ENCODE measurements at places on chromosomes 3 and 15.

GRCh38 chr3:69888040-69888942, 111.2 kb upstream of the SAMMSON start:
- no peak for DNase-seq

- no peak for DNase-seq
Observed at GRCh38 chr3:194673761-194674160, 1.8 kb upstream of the LSG1 start.

DNA sequence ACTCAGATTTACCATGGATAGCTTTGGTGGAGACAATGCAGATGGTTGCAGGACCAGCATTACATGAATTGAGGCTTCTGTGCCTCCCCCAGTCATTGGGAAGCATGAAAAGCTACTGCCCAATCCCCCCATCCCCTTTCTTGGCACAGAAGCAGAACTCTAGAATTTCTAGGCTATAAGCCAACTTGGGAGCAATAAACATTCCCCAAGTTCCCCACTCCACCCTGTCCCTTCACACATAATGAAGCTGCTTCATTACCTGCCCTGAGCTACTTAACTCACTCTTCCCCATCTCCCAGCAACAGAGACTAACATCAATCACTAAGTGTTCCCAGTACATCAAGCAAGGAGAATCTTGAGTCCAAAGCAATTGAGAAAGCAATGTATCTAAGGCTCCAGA, 164.5 kb downstream of the RORA start:
- DNase-seq = no peak

DNA sequence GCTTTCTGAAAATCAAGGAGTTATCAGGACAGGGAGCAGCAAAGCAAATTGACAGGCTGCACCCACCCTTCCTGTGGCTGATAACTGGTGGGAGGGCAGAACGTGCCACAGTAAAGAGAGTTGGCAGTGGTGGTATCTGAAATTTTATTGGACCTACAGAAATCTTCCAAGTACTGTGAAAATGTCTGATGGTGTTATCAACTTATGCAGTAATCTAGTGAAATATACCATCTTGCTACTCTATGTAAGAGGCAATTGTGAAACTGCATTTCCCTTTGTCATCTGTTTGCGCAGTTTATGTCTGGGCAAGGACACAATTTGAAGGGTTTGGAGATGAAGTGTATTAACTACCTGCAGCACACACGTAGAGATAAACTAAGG, 1.5 kb downstream of the PLCL2 start:
- peak; percentile 63 for DNase-seq

GRCh38 chr15:91549581-91549980, 303.9 kb upstream of the SLCO3A1 start:
- peak; percentile 18 for DNase-seq

- DNase-seq = no peak
Observed at GRCh38 chr15:77393471-77393840, 26.4 kb downstream of the PEAK1 start.

- no peak for DNase-seq
Observed at GRCh38 chr3:32009101-32009500, 27.6 kb downstream of the ZNF860 start.

DNA sequence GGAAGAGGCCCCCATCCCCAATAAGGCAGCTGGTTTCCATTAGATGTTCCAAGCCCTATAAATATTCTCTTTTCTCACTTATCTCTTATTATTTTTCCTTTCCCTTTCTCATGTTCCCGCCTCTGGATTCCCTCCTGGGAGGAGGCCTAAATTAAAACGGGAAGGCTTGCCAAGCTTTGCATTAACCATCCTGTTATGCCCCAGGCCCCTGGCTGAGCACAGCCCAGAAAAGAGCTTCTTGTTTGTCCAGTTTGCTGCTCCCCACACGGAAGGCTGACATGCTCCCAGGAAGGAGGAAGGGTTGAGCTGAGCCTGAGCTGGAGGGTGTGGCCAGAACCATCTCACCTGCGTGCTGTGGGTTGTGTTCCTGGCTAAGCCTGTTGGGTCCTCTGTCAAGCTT, 63.1 kb upstream of the BOC start:
- no peak for DNase-seq

DNA sequence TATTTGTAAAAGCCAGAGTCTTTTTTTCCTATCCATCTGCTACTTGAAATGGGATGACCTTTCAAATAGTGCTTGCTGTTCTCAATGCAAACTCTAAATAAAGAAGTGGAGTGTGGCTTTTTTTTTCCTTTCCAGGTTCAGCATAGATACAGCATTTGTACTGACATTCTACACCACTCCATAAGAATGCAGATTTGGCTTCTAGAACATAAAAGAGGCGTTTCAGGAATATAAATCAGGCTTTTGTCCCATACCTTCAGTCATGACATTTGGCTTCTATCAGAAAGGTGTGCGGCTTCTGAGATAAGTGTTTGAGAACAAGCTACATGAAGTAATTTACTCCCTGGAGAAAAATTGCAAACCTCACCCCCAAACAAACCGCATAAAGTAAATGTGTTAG, 553.1 kb downstream of the FHIT start:
- DNase-seq = no peak

DNA sequence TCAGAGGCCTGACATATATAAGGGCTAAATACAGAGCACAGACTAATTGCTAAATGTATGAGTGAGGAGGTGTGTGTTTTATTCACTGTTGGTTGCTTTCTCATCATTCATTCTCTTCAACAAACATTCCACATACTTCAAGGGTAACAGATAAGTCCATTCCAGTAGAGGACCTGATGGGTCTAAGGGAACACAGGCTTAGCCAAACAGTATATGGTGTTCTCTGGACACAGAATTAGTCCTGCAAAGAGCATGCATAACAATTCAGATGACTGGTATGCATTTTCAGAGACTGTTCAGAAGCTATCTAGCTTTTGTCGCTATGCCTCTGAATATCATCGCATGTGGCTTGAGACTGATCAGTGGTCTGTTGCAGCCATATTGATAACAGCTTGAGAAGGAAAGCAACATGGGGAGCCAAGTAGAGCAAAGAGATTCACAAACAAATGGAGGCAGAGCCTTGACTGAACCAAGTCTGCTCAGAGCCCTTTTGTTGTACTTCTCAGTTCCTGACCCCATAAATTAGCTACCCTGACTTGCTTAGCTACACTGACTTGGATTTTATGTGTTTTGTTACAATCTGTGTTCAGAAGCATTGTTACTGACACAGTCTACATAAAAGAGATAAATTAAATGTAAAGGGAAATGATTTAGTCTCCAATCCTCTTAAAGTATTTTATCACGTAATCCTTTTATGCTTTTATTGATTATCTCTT, 1178.7 kb downstream of the ROBO1 start:
- no peak for DNase-seq

DNA sequence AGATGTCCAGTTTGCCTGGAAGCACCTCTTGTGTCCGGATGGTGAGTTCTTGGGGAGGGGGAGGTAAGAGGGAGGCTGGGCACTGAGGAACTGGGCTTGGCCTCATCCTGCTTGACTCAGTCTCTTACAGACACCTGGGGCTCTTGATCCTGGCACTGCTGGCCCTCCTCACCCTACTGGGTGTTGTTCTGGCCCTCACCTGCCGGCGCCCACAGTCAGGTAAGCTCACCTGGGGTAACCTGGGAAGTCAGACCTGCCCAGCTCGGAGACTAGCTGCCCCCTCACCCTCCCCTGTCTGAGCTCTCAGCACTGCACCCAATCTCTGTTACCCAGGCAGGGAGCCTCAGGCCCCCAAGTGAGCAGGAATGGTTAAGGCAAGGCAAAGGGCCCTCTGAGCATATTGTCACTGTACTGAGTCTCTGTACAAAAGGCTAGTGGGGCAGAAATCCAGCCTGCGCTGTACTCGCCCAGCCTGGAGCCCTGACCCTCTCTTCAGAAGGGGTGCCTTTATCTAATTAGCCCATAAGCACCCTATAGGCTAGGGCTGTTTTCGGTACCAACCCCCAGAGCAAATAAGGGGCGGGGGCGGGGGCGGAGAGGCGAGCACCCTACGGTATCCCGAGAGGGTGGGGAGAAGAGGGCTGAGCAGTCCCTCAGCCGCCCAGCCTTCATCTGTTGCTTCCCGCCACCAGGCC, 2.2 kb upstream of the IL17RC start:
- no peak for DNase-seq

GRCh38 chr3:197554196-197554561, 1.6 kb downstream of the BDH1 start:
- no peak for DNase-seq

DNA sequence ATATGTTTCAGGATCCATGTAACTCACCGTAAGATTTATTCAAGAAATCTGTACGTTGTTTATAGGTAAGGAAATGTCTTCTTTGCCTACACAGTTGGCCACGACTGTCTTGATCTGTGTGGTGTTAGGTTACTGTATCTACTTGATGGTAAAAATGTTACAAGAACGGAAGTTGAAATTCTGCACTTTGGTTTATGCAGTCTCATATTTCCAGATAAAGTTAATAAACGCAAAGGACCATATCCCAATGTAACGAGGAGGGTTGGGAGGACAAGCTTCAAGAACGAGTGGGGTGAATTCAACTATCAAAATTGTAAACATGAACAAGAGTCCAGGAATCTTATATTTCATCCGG, 1.0 kb downstream of the USF3 start:
- no peak for DNase-seq

DNA sequence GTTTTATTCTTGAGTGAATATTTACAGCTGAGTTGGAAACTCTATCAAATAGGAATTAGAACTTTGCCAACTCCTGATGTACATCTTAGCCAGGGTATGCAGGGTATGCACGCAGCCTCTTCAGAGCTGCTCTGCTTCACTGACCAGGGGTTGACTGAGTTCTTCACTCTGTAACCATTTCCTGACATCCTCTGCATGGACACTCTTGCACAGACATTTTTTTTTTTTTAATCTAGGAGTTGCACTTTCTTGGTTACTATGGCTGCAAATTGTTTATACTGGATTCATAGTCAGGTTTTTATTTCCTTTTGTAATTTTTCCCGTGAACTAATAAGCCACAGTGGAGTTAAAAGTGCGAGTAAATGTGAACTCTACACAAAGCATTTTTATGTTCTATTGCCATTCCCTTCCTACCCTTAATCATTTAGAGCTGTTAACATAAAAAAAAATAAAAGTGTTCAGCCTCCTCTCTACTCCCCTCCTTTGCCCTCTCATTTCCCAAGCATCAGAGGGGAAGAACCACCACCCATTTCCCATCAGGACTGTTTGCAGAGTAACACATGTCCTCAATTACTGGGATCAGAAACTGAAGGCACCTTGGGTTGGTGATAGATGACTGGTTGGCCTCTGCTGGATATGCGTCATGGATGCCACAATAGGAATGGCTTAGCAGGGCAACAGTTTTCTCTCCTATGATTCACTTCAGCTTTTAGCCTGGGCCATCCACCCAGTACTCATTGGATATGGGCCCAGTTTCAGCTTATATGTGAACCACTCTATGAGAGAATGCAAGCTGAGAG, 54.0 kb downstream of the DUT start:
- DNase-seq = no peak

GRCh38 chr15:22927761-22928160, 52.4 kb downstream of the CYFIP1 start:
- no peak for DNase-seq

GRCh38 chr3:57048052-57048671, 12.3 kb upstream of the SPATA12 start:
- no peak for DNase-seq

- no peak for DNase-seq
Observed at GRCh38 chr3:12237912-12238650, 50.8 kb upstream of the PPARG start.

- DNase-seq = no peak
Observed at GRCh38 chr3:4460334-4460733, 6.7 kb downstream of the SUMF1 start.

DNA sequence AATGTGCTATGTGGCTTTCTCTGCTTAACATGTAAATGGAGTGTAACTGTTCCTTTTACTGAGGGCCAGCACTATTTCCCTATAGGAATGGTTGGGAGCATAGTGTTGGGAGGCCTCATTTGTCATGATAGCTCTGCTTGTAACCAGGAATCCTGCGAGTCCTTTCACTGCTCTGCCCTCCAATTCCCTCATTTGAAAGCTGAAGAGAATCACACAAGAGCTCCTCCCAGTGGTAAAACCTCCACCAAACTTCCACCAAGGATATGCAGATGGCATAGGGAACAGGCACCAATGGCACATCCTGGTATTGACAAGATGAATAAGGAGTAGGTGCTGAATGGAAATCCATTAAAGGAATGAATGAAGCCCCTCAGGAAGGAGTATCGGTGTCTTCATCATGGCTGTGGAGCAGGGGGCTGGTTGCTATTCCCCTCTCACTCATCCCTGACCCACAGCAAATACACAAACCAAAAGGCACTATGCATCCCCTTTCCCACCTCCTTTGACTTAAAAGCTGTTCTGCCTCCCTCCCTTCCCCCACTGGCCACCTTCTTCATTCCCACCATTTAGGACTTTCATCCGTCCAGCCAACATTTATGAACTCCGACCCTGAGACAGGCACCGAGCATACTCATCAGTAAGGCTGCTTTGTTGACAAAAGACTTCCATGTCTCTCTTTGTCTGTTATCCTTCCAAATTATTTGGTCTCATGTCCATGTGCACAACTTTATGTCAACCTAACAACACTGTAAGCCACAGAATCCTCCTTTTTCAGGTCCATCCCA, 560.8 kb downstream of the FOXP1 start:
- no peak for DNase-seq

- DNase-seq = no peak
Observed at GRCh38 chr3:101870138-101870537, 20.8 kb downstream of the NFKBIZ start.

GRCh38 chr3:132513057-132513456, 84.0 kb upstream of the ACKR4 start:
- DNase-seq = no peak

GRCh38 chr3:15102256-15102655, 3.3 kb upstream of the RBSN start:
- no peak for DNase-seq

GRCh38 chr3:67450153-67450552, 204.3 kb downstream of the SUCLG2 start:
- no peak for DNase-seq

- DNase-seq = no peak
Observed at GRCh38 chr3:186693843-186694242, 23.3 kb upstream of the KNG1 start.

- DNase-seq = no peak
Observed at GRCh38 chr15:51770902-51771301, 19.5 kb downstream of the TMOD2 start.

- DNase-seq = no peak
Observed at GRCh38 chr15:59746777-59747176, 57.7 kb upstream of the BNIP2 start.

DNA sequence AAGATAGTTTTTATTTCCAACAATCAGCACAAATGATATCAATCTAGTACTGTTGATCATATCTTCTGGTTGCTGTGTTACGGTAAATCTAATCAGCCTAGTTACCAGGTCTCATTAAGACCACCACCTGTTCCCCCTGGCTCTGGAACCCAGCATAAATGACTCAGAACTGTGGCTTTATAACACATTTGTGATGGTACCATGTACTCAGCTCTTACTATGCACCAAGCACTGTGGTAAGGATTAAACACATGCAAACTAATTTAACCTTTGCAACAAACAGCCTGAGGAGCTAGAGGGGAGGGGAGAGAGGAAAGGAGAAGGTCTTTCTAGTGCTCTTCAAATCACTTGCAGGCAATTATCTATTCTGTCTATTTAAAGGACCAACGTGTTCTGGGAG, 173.9 kb upstream of the LMCD1 start:
- no peak for DNase-seq

- no peak for DNase-seq
Observed at GRCh38 chr3:168794427-168794826, 698.7 kb upstream of the GOLIM4 start.
